ENCODE measurements at places on chromosomes 7 and 10.

DNA sequence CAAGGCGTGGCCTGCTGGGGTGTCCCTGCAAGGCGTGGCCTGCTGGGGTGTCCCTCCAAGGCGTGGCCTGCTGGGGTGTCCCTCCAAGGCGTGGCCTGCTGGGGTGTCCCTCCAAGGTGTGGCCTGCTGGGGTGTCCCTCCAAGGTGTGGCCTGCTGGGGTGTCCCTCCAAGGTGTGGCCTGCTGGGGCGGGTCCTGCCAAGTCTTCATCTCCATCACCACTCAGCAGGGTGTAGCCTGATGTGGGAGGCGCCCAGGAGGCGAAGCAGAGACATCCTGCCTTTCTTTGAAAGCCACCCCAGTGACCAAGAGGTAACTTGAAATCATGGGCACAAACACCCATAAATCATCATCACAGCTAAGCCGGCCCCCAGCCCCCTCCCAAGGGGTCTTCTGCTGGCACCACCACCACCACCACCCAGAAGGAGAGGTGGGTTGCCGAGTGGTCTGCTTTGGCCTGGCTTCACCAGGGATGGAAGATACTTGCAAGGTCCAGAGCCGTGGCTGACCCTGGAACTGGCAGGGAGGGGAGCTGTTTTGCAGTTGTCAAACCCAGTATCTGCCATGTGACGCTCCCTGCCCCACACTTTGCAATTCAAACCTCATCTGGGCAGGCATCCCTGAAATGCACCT is 190.6 kb downstream of the EBF3 start:
- DNase-seq: no peak

GRCh38 chr7:26592011-26592410 is 272.4 kb downstream of the SKAP2 start:
- no peak for DNase-seq

DNA sequence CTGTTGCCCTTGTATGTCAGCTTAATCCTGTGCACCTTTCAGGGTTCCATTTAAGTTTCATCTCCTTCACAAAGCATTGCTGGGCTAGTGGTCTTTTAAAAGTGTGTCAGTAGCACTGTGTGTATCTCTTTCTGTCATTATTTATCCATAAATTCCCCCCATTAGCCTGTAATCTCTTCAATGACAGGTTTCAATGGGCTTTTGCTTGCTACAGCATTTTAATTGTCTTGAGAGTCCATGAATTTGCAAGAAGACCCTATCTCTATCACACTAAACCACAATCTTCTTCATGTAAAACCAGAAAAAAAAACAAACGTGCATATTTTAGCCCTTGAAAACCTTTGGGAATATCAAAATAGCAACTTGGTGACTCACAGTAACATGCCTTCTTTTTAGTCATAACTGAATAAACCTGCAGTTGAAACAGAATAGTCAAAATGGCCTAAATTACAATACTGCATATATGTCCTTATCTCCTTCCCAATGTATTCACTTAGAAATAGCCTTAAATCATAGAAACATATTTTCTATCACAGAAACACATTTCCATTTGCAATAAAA is 118.6 kb downstream of the PON1 start:
- no peak for DNase-seq

GRCh38 chr10:11715815-11716494 is 26.2 kb upstream of the ECHDC3 start:
- DNase-seq: peak; percentile 18

- peak; percentile 29 for DNase-seq
These were observed 106.9 kb upstream of the GPR26 start for GRCh38 chr10:123559066-123559822.
